ENCODE measurements at places on chromosomes 1 and 21.
A peak's percentile ranks its signal among the peaks of the same experiment; 100 is the strongest.

GRCh38 chr1:53182716-53183094, 13.9 kb upstream of the CPT2 start:
- DNase-seq, result no peak

GRCh38 chr1:178034676-178035075, 59.2 kb upstream of the RASAL2 start:
- no peak for DNase-seq

- peak; percentile 76 for DNase-seq
Measured at GRCh38 chr1:153510984-153511410, 24.8 kb downstream of the S100A6 start.

- DNase-seq, result no peak
Measured at GRCh38 chr1:29648026-29648425, 411.7 kb downstream of the PTPRU start.

DNA sequence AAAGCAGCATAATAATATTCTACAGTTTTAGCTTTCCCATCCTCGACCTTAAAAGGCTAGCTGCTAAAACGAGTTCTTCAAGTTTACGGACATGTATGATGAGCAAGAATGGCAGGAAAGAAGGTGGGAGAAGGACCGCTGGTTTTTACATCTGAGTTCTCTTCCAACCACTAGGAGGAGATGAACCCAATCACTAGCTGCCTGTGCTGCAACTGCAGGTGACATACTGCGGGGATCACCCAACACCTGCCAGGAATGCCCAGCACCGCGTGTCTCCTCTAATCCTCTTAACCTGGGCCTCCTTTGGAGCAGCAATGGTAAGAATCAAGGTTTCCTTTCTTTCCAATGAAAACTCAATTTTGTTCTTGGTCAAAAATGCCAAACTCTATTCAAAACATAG, 23.5 kb downstream of the TOR3A start:
- no peak for DNase-seq

GRCh38 chr21:16476056-16476825, 746.5 kb downstream of the USP25 start:
- peak; percentile 30 for DNase-seq

DNA sequence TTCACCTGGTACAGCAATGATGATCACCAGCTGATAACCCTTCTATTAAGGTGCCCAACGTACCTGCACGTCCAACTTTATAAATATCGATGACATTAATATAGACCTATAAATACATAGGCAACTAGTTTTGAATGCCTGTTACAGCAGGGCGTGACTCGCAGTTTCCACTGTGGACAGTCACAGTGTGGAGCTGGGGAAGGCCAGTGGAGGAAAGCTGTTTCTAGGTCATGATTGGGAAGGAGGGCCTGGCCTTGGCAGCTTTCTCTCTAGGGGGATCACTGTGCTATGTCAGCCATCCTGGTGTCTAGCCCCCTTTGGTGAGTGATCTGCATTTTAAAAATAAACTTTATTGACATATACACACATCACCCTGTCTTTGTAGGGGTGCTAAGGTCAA, 4.4 kb upstream of the PRDM15 start:
- DNase-seq, result no peak

- peak; percentile 78 for DNase-seq
Measured at GRCh38 chr1:109620401-109620791, 759 bp downstream of the AMPD2 start.

DNA sequence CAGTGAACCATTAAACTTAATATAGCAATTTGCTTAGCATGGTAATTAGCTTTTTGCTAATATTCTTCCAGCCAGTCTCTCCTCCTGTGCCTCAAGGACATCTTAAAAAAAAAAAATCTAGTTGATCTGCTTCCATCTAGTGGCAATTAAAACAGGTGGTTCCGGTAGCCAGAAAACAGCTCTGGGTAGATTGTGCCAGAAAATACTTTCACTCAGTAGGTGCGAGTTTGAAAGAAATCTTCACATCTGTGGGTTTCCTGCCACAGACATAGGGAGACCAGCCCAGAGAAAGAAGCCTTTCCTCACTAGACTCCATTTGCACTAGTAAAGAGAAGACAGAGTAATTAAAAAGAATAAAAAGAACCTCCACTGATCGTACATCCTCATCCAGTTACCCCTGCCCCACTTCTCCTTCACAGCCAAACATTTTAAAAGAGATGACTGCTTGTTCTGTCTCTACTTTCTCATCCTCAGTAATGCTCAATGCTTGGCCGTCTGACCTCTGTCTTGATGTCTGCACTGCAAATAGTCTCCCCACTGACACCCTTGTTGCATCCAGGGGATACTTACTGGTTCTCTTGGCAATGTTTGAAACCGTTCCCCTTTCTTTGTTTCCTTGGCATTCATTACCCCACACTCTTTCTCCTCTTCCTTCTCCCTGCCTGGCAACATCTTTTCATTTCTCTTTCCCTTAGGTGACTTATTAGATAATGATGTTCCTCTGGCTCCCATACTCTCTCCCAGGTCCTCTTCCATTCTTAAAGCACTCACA, 16.9 kb downstream of the SELL start:
- DNase-seq, result no peak

DNA sequence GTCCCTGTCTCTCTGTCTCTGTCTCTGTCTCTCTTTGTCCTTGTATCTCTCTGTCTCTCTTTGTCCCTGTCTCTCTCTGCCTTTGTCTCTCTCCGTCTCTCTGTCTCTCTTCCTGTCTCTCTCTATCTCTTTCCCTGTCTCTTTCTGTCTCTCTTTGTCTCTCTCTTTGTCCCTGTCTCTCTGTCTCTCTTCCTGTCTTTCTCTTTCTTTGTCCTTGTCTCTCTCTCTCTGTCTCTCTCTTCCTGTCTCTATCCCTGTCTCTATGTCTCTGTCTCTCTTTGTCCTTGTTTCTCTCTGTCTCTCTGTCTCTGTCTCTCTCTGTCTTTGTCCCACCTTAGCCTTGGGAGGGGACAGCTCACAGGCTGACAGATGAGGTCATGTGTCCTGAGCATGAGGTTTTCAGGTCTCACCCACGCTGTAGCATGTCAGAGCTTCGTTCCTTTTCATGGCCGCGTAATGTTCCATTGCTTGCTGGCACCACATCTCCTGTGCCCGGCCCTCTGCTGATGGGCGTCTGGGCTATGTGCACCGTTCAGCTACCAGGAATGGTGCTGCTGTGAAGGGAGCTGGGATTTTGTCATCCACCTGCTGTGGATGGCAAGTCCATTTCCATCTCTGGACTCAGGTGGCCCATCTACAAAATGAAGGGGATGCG, 27.6 kb downstream of the TP73 start:
- DNase-seq, result no peak

GRCh38 chr1:221670081-221670480, 71.8 kb downstream of the DUSP10 start:
- DNase-seq, result peak; percentile 77

DNA sequence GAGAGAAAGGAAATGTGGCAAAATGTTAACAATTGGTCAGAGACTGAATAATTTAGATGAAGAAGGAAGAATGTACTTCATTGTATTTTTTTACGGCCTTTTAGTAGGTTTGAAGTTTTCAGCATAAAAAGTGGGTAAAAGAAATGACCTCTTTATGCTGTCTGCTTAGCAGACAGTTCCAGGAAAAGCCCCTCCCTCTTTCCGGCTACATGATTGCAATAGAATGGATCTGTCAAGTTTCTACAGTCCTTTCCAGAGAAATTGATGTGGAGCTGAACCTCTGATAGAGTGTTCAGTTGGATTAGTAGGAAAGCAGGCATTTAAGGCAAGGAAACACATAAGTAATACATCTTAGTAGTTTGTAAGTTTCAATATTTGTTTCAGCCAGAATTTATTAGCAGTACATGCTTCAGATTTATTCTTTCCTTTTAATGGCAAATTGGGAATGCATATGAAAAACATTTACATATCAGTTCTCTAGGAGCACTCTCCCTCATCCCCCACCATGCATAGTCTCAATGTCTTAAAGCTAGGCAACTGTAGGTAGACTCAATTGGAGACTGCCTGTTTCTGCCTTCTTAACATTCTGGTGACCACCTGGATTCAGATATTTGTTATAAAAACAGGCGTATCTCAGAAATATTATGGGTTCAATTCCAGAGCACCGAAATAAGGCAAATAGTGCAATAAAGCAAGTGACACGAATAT, 36.4 kb downstream of the HS2ST1 start:
- DNase-seq, result no peak

DNA sequence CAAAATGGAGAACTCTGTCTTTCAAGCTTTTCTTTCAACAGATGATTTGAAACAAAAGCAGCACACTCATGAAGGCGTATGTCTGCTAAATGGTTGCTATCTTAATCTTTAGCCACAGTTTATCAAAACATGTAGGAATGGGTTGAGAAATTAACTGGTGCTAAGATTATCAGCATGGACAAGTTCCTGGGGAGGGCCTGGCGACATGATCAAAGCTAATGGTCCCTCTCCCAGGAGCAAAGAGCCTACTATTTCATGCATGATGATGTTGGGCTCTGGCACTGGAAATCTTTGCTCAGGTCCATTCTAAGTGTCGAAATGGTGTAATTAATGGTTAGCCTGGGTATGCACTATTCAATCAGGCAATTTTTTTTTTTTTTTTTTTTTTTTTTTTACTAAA, 91.7 kb downstream of the SLC45A1 start:
- DNase-seq, result no peak

DNA sequence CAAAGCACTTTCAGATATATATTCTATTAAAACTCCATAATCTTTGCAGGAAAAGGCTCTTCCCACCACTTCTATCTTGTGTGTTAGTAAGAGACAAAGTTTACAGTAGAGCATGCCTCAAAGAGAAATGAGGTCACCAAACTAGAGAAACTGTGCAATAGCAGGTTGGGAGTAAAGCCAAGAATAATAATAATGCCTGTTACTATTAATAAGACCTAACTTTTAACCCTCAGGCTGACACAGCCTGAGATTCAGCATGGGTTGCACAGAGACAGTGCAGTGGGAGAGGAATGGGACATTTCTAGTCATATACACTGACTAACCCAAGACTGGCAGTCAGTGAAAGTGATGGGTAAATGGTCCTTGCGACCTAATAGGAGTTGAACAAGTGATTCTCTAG, 320.2 kb upstream of the NFIA start:
- DNase-seq, result peak; percentile 72

- no peak for DNase-seq
Measured at GRCh38 chr1:205652984-205653383, 21.2 kb upstream of the ELK4 start.

GRCh38 chr1:245807954-245808719, 653.4 kb downstream of the KIF26B start:
- DNase-seq, result no peak

GRCh38 chr1:31830511-31830910, 14.7 kb upstream of the SPOCD1 start:
- DNase-seq, result no peak

GRCh38 chr21:31151156-31152045, 113.1 kb upstream of the KRTAP19-8 start:
- no peak for DNase-seq

- DNase-seq, result peak; percentile 90
Measured at GRCh38 chr21:46295996-46296752, 10.0 kb downstream of the YBEY start.

GRCh38 chr1:226064816-226065248, 2.3 kb downstream of the H3-3A start:
- peak; percentile 59 for DNase-seq

DNA sequence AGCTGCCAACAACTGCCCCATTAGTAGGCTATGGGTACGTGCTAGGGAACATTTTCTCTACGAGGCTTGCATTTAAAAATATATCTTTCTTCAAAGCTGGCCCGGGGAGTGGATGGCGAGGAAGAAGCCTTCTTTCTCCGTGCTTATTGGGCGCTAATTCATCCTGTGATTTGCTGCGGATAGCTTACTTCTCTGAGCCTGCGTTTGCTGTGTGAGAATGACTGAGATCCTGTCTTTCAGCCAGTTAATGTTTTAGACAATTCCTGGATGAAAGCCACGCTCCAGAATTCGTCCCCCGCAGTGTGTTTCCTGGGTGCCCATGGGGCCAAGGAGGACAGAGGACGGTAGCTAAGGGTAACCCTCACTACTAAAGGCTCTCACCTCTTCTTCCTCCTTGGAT, 57.8 kb upstream of the TARBP1 start:
- DNase-seq, result no peak

GRCh38 chr1:81424061-81424460, 376.7 kb upstream of the ADGRL2 start:
- DNase-seq, result peak; percentile 46

GRCh38 chr1:115661157-115661556, 19.4 kb downstream of the VANGL1 start:
- no peak for DNase-seq

DNA sequence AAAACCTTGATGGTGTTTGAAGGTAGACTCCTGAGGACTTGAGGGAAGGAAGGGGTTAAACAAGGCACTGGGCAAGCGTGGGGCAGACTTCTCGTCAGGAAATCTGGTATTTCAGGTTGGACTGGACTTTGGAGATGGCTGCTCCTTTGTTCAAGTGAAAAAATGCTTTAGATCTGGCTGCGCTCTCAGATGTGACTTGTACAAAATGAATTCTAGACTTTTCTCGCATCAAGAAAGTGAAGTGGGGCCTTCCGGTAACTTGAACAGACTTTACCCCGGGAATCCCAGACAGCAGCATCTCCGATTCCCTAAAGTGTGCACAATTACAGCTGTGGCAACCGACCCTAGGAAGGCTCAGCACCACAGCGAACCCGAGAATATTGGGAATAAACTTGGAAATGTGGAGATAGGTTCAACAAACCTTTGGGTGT, 44.3 kb upstream of the ERRFI1 start:
- DNase-seq, result no peak

- no peak for DNase-seq
Measured at GRCh38 chr1:225940385-225941151, 452 bp downstream of the LEFTY2 start.

DNA sequence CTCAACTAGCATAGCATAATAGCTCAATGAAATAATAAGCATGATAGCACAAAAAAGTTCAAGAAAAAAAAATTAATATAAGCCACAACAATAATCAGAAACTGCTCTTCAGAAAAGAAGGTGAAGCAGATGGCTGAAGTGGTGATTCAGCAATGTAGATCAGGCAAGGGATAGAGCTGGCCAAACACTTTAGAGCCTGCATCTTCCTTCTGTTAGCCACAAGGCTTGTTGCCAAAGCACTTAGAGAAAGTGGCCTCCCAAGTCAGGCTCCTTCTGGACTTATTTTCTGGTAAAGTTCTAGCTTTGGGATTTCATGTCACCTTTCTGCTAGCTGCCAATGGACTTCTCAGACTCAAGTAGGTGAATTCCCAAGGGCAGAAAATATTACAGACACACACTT, 60.3 kb upstream of the C1orf87 start:
- DNase-seq, result peak; percentile 84

GRCh38 chr1:11342621-11343032, 69.6 kb downstream of the UBIAD1 start:
- DNase-seq, result no peak

DNA sequence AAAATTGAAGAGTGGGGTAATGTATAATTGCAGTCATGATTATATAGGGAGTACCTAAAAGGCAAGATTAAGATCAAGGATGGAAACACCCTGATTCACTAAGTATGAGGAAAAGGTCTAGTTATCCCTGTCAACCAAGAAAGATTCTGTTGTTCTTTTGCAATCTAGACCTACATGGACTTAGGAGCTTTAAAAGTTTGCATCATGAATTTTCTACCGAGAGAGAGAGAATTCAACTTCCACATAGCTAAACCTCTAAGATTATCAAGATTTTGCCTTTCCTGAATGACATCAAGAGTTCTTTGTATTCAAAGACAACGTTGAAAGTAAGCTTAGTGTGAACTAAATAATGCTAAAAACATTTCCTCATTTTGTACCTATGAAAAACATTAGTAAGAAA, 78.8 kb upstream of the RBM34 start:
- peak; percentile 11 for DNase-seq
